Urothelium cell line (cell line): ENCODE measurements at places on chromosomes 12 and 14.

DNA sequence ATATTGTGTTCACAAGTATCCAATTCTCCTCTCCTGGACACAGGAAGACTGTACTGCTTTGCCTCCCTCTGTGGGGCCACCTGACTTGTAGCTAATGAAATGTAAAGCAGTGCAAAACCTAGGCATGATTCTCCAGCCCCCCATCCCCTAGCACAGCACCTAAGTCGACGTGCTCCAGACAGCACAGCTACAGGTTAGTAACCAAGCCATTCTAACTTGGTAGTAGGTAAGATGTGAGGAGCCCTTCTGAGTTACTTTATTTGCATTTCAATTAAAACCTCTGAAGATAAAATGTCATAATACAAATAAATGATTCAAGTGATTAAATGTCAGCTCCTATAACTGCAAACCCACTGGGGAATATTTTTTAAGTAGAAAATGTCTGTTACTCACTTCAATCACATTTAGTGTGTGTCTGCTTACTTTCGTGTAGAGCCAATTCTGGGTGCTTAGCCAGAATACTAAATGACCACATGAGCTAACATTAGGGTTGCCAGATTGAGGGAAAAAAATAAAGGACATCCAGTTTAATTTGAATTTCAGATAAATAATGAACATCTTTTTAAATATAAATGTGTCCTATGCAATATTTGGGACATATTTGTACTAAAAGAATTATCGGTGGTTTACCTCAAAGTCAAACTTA is 64.8 kb upstream of the HIF1A start:
- DNase-seq: no peak

GRCh38 chr14:49769171-49769570 is 1.2 kb downstream of the KLHDC2 start:
- peak; percentile 27 for DNase-seq

- peak; percentile 23 for DNase-seq
These were observed 254.7 kb downstream of the IPO8 start for GRCh38 chr12:30440826-30441602.

- DNase-seq: peak; percentile 57
These were observed 1.1 kb downstream of the INHBE start for GRCh38 chr12:57456145-57456700.

- no peak for DNase-seq
These were observed 14.4 kb downstream of the FERMT2 start for GRCh38 chr14:52936437-52936836.

DNA sequence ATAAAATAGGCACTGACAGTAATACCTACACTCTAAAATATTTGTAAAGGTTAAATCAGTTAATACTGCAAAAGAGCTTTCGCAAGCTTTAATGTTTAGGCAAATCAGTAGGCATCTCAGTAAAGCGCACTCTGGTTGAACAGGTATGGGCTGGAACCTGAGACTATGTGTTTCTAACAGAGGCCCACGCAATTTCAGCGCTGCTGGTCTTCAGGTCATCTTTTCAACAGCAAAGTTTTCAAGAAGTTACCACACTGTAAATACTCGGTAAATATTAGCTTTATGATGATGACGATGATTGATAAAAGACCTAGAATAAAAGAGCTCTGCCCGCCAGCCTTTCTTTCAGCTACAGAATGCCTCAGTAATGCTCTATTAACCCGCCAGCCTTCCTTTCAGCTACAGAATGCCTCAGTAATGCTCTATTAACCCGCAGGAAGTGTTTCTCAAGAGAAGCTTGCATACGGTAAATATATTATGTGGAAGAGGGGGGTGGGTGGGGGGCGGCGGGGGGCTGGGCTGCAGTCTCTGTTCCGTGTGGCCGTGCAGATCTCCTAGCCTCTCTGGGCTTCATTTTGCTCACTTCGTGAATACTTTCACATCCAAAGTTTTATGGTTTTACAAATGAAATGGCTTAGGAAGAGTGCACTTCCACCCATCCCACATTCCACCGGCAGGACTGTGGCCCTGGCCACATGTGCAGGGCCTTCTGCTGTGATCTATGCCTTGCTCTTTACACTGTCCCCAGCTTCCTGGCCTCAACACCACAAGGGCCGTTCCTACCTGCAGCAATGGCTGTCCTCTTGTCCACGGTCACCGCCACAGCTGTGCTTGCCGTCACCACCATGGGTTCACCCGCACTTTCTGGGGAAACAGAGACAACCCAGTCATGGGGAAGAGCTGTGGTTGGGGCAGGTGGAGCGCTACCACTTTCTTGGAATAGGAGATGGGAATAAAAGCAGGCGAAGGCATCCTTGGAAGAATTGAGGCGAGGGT is 19.9 kb downstream of the LRTM2 start:
- no peak for DNase-seq

DNA sequence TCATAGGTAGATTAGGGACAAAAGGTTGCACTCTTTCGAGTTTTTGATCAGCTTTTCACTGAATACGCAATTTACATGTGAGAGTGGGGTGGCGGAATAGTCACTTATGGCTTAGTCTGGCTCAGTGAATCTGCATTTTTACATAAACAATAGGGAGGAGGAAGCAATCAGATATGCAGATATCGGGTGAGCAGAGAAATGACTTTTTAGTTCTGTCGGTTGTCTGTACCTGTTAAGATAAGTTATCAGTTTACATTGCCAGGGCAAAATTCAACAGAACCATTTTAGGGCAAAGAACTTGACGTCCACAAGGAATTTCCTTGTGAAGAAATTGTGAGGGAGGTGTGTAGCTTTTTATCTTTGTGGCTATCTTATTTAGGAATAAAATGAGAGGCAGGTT is 15.4 kb upstream of the EGLN3 start:
- no peak for DNase-seq

DNA sequence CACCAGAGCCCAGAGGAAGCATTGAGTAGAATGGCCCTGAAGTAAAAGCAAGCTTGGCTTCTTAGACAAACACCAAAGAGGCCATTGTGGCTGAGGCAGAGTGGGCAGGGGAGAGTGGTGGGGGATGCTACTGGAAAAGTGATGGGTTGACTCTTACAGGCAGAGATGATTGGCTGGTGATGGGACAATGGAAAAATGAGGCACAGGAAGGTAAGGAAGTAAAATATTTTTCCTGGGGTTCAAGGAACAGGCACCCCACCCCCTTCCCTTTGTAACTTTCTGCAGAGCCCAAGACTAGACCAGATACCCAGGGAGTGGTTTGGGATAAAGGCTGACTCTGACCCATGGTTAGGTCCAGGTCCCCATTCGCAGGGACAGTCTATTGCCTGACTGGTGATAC is 34.9 kb upstream of the COL2A1 start:
- DNase-seq: no peak

GRCh38 chr14:45028107-45028626 is 55.7 kb upstream of the PRPF39 start:
- no peak for DNase-seq

DNA sequence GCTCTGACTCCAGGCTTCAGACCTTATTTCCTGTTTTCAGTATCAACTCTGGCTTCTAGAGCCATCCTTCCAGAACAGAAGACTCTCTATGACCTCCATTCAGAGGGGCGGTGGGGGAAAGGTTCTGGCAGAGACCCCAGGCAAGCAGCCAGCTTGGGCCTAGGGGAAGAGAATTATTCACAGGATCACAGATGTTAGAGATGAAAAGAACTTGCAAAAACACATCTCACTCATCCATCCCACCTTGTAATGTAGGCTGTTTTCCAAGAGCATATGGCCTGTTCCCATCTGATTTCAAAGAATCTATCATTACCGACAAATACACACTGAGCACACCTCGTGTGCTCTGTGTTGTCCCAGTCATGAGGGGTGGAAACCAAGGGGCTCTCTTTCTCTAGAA is 131.9 kb downstream of the GRIN2B start:
- DNase-seq: no peak

GRCh38 chr12:77319166-77319565 is 253.8 kb upstream of the E2F7 start:
- DNase-seq: no peak

DNA sequence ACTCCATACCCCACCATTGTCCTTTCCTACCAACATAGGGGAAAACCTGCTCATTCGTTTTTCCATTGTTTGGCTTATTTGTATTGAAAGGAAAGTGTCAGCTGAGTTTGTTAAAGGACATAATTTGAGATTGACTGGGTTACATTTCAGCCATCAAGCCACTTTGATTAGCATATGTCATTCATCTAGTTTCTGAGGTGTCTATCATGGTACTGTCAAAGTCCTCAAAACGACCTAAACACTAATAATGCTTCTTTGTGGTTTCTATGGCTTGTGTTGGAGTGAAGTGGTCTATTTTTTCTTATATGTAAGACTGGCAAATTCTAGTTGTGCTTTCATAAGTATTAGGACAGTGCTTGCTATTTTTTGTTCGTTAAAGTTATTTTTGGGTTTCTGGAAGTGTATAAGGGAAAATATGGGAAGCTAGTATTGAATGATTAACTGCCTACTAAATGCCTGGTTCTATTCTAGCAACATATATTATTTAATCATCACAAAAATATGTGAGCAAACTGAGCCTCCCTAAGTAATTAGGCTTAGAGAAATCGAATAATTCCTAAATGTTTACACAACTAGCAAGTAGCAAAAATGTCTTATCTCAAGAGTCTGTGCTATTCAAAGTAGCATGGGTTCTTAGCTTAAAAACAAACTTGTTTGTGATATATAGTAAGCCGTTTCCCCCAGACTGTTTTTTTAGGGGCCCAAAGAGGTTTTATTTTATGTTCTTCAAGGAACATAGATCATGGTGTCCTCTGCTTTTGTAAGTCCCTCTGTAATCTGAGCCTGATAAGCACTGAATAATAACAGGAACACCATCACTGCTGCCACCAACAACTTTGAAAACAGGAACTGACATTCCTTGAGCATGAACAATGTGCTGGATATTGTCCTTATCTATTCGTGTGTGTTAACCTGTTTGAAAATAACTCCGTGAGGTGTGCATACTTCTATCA is 67.1 kb downstream of the DERA start:
- DNase-seq: peak; percentile 12

DNA sequence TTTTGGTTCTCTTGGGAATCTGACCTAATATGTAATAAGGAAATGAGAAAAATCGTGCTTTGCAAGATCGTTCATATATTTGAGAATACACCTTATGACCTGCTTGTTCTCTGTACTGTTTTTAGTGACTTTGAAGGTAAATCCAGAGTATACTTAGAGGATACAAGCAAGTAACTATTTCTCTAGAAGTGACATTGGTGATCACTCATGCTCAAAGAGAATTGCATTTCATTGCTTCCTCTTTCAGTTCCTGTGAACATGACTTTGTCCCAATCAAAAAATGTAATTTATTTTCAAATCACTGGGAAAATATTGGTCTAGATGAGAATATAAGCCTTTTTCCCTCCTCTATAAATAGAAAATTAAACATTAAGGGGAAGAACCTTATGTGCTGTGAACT is 2.7 kb downstream of the KTN1 start:
- no peak for DNase-seq

DNA sequence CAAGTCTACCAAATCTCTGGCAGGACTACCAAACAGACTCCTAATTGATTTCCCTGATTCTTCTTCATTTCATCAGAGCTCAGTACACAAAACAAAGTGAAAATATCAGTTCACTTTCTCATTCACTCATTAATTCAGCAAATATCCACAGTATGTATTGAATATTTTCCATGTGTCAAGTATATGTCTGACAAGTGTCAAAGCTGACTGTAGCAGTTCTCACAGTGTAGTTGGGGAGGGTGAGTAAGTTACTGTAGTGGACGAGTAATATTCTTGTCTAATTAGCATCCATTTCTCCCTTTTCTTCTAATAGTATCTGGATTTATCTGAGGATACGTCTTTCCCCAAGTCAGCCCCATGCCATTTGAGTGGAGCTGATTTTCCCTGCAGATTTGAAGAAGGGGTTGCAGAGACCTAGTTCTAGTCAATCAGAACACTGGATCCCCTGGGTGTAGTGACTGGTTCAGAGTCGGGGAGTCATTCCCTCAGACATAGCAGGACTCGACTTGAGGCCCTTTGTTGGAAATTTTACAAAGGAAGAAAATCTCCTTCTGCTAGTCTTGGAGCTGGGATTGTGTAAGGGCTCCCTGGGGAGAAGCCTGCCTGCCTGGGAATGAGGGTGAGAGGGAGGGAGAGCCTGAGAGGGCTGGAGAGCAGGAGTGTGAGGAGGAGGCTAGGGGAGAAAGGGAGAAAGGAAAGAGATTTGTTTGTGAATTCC is 51.4 kb downstream of the GRIP1 start:
- no peak for DNase-seq

DNA sequence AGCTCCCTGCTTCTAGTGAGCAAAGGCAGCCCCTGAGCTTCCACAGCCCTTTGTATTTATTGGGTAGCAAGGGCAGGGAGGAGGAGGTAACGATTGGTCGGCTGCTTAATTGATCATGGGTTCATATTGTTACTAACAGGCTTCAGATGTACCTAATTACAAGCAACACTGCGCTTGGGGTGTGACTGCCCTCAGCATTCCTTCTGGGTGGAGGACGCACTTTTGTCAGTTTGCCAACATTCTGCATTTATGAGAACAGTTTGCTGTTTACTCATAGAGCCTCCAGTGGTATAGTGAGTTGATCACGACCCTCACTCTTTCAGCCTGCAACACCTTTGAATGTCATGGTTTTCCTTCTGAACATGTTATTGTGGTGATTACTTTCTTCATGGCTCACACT is 9.6 kb downstream of the TSHR start:
- no peak for DNase-seq

DNA sequence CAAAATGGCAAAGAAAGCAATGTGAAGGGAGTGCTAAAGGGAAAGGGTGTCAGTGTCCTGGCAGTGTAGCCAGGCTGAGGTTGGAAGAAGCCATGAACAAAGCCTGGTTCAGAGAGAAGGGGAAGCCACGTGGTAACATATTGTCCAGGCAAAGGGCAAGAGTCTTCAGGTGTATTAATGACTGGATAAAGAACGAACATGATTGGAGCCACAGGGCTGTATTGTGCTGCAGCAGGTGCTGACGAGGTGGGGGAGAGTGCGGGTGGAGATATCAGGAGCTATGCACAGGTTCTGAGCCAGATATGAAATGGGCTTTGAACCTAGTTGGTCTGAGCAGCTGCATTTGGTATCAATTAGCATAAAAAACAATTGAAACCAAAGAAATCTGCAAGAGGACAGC is 18.6 kb upstream of the EMP1 start:
- DNase-seq: no peak

GRCh38 chr12:121911824-121912585 is 6.4 kb upstream of the CFAP251 start:
- DNase-seq: no peak

- DNase-seq: no peak
These were observed 3.5 kb downstream of the KRT3 start for GRCh38 chr12:52792185-52793029.

DNA sequence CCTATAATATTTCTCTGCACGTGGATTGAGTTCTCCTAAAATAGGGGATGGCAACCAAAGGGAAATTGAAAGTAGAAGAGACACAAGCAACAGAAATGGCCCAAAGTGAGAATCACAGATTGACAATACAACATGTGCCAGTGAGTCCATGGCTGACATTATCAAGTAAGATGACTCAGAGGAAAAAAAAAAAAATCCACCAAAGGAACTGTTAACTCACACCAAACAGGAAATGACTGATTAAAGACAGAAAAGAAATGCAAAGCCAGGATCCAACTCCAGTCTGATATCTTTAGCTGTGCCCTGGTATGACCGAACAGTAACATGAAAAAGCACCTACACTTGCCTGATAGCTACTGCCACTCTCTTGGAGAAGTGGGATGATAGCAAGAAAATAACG is 485.0 kb downstream of the PRKD1 start:
- peak; percentile 39 for DNase-seq

- DNase-seq: peak; percentile 79
These were observed 95.0 kb downstream of the LMNTD1 start for GRCh38 chr12:25458047-25458552.

GRCh38 chr12:12976366-12976765 is 23.7 kb downstream of the HEBP1 start:
- peak; percentile 60 for DNase-seq
